IMR-90 (cell line): ENCODE measurements at places on chromosomes 7 and 10. TPM values are rescaled to one million over a fixed set of nuclear protein-coding genes. Genes with fewer than 3 reads are reported as not detected.

DNA sequence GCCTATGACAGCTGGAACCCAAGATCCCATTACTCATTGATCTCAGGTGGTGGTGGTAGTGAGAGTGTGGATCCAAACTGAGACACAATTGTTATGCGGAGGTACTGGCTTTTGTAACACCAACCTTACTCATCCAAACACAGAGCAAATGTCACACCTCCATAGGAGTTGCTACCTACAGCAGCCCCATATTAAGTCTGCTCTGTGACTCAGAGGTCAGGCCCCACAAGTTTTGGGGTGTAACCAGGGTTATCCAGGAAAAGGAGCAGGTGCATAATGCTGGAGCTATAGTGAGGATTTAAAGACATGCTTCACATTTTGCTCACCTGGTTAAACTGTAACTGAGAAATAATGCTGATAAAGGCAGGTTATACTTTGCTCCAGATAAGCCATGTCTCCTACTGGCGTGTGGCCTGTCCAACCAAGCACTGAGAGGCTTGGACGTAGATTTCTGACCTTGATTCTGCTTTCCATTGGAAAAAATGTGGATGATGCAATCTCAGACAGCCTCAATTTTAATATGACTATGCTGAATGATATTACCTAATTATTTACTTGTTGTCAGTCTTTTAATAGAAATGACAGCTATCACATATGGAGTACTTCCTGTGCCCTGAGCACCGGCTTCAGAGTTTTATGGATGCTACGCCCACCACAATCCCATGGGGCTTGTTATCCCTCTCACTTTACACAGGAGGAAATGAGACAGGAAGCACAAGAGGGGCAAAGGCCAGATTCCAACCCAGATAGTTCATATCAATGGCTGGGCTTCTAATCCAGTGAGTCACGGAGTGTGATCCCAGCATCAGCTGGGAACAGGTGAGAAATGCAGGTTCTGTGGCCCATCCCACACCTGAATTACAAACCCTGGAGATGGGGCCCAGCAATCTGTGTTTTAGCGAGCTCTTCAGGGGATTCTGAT is 181.3 kb downstream of the CHN2 start:
- no peak for DNase-seq

- no peak for DNase-seq
These were observed 501.1 kb upstream of the NRP1 start for GRCh38 chr10:33835556-33835955.

GJD4 gene
- total RNA-seq, result not detected in 2 replicates

ZNF92 gene
- 6.1 and 14.4 TPM in 2 replicates for total RNA-seq

DNA sequence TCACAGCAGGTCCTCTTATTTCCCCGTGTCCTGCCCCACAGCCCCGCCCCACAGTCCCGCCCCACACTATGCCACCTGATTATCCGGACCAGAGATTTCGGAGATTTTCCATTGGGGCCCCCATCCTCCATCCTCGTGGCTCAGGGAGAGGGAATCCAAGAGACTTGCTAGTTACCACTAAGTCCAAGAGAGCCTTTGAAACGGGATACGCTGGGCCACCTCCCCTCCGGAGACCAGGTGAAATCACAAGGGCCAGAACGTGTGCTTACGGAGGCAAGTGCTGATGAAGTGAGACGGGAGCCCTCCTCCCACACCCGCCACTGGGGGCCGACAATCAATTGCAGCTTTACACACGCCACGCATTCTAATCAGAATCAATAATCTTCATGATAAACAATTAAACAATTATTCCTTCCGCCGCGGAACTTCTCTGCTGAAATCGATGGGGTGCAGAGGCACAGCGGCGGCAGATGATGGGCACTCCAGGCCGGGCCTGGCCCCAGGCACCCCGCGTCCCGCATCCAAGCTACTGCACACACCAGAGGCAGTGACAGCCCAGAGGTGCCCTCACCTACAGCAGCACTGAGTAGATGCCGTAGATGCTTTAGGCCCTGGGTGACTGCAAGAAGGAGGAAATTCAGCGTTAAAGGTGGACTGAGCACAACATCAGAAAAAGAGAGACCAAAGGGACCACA is 534.0 kb upstream of the FOXK1 start:
- no peak for DNase-seq

GRCh38 chr7:2541291-2542010 is 13.9 kb downstream of the BRAT1 start:
- no peak for DNase-seq

DNA sequence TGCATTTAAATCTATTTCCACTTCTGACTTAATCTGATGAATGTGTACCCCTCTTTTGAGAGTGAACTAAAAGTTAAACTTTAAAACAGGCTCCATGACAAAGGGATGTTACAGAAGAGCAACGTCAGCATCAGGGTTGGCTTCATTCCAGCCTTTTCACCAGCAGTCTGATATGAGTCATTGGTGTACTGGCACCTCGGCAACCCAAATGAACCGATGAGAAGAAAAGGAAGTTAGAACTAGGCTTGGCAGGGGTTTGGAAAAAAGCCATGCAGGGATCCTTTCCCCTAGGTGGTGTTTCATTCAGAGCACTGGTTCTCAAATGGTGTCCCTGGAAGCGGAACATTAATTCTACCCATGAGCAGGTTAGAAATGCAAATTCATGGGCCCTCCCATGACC is 53.6 kb downstream of the SEC61G start:
- DNase-seq, result peak; percentile 37

DNA sequence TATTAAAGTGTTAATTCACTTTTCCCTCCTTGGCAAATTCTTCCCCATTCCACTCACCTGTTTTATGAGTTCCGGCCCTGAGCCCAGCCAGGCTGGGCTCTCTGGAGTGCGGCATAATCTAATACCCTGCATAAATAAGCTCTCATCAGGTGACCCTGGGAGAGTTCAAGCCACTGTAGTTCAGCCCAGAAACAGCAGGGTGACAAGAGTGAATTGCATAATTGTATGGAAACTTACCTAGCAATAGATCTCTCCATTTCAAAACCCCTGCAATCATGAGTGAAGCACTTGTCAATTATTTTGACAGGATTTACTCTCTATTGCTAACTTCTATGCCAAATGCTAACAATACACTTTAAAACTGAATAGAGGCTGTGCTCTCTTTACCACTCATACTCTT is 94.7 kb downstream of the OSBPL3 start:
- DNase-seq, result no peak

DNA sequence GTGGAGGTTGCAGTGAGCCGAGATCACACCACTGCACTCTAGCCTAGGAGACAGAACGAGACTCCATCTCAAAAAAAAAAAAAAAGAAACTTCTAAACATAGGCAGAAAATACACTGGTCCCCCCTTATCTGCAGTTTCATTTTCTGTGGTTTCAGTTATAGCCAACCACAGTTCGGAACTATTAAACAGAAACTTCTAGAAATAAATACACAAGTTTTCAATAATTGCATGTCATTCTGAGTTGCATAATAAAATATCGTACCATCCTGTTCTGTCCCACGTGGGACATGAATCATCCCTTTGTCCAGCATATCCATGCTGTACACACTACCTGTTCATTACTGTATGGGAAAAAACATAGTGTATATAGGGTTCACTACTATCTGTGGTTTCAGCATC is 8.0 kb downstream of the XRCC2 start:
- DNase-seq, result no peak

DNA sequence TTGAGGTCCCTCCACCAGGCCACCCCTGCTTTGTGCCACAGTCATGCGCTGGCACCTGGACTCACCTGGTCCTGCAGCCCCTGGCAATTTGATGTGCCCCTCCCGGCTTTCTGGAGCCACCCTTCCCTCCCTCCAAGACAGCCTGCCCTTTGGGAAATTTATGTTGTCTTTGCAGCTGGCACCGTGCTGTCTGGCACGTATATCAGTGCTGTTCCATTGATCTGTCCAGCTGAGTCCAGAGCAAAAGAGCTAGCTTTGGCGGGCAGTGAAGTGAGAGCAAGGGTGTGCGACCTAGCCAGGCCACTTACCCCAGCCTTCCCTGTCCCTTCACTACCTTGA is 5.7 kb downstream of the RARRES2 start:
- no peak for DNase-seq

DNA sequence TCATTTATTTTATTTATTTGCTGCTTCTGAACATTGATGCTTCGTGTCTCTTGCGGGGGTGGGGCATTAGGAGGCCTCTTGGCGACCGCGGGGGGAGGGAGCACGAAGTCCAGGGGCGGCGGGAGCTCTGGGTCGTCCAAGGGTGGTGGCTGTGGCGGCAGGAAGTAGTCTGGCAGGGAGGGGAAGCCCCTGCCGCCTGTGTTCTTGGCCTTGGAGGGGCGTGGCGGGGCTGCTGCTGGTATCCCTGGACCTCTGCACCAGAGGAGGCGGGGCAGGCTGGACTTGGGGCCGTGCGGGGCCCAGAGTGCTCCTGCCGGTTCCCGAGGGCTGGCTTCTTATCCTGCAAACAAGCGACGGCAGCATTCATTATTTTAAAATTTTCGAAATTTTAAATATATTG is 70.5 kb upstream of the ABI1 start:
- DNase-seq, result no peak

KIAA1549 gene
- 1.1 and 1.3 TPM in 2 replicates for total RNA-seq

- peak; percentile 88 for DNase-seq
These were observed 59.9 kb downstream of the SUGCT start for GRCh38 chr7:40194745-40195144.

- no peak for DNase-seq
These were observed 6.6 kb downstream of the CPA5 start for GRCh38 chr7:130350945-130351790.

- DNase-seq, result no peak
These were observed 120.0 kb downstream of the PPP1R9A start for GRCh38 chr7:95027234-95027872.

DNA sequence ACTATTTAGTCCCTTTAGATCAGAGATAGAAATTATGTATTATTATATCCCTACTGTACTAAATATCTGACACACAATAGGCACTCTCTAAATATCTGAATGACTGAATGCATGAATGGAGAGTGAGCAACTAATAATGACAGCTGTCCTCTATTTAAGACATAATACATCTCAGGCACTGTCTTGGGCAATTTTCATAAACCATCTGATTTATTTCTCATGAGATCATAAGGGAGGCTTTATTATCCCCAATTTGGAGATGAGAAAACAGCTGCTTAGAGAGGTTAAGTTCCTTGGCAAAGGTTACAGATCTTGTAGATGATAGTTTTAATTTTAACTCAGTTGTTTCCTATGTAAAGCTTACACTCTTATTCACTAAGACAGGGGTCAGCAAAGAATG is 570.6 kb downstream of the GRM8 start:
- DNase-seq, result no peak

TDRD1 gene
- total RNA-seq, result not detected in 2 replicates

- peak; percentile 63 for DNase-seq
These were observed 55.4 kb downstream of the SLC37A3 start for GRCh38 chr7:140342727-140343514.
